ENCODE measurements at places on chromosomes 6 and 20. TPM values are rescaled to one million over a fixed set of nuclear protein-coding genes. Genes with fewer than 3 reads are reported as not detected.

DNA sequence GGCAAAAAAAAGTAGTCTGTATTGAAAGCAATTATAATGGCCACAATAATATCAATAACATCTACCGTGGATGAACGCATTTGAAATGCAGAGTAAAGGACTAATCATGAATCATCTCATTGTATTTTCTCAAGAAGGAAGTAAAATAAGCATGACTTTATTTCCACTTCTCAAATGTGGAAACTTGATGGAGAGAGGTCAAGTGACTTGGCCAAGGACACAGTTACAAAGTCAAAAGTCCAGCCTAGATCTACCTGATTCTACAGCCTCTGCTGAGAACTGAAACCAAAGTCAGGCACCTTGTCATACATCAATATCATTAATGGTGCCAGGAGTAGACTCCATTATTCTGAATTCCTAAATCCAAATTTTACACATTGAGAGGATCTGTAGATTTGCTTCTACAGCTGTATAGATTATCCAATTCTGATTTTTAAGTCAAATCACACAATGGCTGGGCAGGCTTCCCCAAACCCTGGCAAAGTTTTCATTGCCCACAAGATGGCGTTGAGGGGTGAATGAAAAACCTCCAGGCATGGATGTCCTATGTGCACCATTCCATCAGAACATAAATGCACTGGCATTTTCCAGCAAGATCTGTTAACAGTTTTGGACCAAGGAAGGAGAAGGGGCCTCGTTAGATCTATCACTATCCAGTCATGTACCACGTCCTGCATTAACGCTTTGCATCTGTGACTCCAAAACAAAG is 423.1 kb downstream of the MAFB start:
- DNase-seq = no peak

The UQCC2 gene
- total RNA-seq = 209 TPM

The PRL gene
- not detected for total RNA-seq

The ZC2HC1B gene
- not detected for total RNA-seq

GRCh38 chr6:7526755-7527154 is 14.7 kb upstream of the DSP start:
- DNase-seq = no peak

Measured in cardiac septum (tissue), 1 donor.